ENCODE measurements at places on chromosomes 11 and 22.

DNA sequence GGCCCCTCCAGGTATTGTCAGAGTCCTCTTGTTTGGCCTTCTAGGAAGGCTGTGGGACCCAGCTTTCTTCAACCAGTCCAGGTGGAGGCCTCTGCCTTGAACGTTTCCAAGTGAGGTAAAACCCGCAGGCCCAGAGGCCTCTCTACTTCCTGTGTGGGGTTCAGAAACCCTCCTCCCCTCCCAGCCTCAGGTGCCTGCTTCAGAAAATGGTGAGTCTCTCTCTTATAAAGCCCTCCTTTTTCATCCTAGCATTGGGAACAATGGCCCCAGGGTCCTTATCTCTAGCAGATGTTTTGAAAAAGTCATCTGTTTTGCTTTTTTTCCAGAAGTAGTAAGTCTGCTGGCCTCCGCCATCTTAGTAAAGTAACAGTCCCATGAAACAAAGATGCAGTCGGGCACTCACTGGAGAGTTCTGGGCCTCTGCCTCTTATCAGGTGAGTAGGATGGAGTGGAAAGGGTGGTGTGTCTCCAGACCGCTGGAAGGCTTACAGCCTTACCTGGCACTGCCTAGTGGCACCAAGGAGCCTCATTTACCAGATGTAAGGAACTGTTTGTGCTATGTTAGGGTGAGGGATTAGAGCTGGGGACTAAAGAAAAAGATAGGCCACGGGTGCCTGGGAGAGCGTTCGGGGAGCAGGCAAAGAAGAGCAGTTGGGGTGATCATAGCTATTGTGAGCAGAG is at the start of gene CD3E:
TSS of gene CD3E (plus strand) at position 163 of the 681 bp plus-strand sequence. CDS start at position 386, 223 bp downstream.
- peak; percentile 73 for DNase-seq

DNA sequence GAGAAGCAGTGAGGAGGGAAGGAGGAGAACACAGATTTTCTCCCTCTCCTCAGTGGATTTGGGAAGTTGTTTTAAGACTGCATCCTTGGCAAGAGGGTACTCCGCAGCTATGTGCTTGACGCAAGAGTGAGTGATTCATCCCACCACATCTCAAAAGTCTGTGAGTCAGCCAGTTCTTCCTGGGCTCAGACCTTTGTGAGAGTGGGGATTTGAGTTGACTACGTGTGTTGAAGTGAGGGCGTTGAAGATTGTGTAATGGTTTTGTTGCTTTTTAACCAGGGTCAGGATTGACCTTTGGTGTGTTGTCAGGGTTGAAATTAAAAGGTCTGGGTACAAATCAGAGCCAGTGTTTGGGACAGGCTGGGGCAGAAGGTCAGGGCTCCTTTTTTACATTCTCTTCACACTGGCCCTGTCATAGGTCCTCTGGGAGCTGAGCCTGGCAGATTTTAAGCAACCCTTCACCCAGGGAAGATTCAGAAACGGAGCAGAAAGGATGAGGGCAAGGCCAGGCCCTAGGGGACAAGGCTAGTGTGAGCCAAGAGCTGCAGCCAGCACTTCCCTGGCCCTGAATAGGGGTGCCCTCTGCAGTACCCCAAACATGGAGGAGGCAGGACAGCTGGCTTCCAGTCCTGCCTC is 4.2 kb upstream of the C11orf86 start:
- DNase-seq = peak; percentile 17

DNA sequence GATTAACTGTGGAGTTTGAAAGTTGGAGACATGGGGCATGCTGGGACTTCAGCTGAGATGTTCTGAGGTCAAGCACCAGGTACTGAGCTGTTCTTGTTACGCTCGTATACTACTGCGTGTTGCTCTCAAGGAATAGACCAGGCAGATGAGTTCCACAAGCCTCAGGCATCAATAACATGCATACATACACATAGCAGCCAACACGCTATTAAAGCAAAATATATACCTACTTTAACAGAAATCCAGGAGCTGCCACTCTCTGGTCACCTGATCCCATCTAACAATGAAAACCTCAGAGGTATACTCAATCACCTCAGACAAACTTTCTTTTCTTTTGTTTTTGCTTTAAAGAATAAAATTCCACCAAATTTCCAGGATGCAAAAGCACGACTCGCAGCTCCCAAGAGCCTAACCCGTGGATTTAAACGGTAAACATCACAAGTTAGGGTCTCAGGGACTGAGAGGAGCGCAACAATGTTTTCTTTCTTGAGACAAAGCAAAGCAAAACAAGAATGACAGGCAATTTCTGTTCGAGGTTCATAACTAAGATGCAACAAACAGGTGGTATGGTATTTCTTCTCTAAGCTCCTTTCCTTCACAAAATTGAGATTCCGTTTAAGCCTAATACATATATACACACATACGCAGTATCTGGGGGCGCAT is 16.5 kb downstream of the BLID start:
- no peak for DNase-seq

- DNase-seq = no peak
Observed at GRCh38 chr22:29901354-29901753, 18.4 kb downstream of the MTMR3 start.

DNA sequence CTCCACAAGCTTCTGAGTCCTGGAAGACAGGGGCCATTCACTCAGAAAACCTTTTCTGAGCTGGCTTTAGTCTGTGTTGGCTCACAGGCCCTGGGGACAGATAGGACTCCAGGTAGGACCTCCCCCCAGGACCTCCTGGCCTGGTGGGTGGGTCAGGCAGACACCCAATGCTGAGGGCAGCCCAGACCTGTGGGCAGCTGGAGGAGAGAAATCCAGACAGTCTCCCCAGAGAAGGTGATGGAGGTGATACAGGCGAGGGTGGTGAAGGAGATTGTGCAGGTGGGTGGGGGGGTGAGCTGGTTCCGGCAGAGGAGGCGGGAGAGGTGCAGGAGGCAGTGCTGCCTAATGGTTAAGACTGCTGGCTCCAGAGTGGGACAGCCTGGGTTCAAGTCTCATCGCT is 15.6 kb downstream of the LRRC32 start:
- DNase-seq = no peak

GRCh38 chr11:120964857-120965256 is 59.0 kb upstream of the TBCEL start:
- no peak for DNase-seq

DNA sequence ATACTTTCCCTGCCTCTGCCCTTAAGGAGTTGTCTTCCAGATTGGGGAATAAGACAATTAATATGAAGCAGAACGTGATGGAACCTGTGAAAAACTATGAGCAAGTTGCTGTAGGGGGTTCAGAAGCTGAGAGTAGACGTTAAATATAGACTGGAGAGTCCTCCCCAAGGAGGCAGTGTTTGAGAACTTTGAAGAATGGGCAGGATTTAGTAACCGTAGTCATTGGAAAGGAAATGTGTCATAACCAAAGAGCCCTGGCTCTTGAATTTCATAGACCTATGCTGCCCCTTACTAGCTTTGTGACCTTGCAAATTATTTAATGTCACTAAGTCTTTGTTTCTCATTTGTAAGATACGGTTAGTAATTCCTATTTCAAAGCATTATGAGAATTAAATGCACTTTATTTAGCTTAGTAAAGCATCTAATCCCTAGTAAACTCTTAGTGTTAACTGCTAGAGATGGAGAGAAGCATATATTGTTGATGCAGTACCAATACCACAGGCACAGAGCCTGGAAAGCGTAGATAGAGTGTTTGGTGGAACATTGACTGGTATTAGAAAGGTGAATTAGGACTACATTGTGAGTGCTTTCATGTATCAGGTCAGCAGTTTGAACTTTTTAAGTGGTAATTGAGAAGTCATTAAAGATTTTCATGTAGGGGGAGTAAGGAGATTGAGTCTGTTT is 54.1 kb downstream of the MCAM start:
- peak; percentile 19 for DNase-seq

DNA sequence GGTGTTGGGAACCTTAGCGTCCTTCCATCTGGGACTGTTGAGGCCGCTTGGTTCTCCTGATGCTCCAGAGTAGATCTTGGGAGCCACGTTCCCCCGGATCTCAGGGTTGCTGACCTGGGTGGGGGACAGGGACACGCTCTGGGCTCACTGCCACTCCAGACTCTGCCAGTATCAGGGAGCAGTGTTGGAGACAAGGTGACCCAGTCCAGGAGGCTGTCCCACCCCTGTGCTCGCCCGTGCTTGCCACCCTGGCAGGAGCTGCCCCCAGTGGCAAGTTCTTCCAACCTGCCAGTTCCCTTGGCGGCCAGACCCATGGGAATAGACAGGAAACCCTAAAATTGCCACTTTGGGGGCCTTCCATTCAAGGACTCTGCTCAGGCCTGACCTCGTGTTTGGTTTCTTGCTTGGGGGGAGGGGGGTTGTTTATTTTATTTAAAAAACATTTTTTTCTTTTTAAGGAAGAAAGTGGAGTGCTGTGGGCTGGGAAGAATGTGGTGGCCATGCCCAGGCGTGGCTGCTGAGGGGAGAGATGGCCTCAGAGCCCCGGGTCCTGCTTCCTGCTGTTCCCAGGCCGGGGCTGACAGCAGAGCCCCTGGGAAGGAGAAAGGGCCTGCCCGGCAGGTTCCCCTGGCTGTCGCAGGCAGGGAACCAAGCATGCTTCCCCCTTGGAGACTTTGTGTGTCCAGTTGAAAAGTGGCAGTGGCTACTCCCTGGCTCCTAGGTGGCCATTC is 7.2 kb downstream of the GRK2 start:
- DNase-seq = no peak

DNA sequence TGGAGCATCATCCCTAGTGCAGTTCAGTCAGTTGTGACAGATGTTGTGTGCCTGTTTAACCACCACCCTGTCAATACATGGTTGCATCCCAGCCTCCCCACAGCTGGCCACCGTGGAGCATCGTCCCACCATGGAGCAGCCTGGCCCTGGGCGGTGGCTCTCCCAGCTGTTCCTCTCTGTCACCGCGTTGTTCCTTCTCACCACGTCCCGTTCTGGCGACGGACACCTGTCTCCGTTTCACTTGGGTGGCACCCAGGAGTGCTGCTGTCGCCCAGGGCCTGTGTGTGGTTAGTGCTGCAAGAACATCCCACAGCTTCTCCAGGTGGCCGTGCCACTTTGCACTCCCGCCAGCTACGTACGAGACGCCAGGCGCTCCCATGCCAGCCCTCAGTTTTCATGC is 26.5 kb downstream of the MUC6 start:
- no peak for DNase-seq

DNA sequence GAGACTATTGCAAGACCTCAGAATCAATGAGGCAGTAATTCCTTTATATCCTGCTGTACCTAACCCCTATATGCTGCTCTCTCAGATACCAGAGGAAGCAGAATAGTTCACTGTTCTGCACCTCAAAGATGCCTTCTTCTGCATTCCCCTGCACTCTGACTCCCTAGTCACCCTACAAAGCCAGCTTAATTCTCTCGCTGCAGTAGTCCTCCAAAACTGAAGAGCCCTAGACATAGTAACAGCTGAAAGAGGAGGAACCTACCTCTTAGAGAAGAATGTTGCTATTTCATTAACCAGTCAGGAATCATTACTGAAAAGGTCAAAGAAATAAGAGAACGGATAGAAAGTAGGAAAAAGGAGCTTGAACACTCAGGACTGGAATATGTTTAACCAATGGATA is 49.3 kb downstream of the PRSS23 start:
- DNase-seq = no peak

GRCh38 chr11:112304914-112305313 is 44.3 kb upstream of the PLET1 start:
- DNase-seq = no peak

GRCh38 chr22:48044487-48045060 is 1282.1 kb downstream of the TBC1D22A start:
- no peak for DNase-seq

DNA sequence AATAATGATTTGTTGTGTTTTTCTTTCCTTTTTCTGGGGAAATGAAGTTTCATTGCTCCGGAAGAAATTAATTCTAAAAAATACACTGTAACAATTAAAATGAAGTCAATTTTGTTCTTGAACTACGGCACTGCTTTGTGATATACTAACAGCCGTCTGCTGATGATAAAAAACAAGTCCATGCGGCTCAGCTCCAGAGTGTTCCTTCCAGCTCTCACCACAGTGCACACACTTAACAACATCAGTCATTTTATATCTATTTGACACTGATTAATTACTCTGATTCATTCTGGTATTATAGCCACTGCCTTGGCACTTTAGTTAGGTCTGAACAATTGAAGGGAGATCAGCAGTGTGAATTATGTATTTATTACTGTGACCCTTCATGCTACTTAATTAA is 97.4 kb upstream of the SLC6A5 start:
- DNase-seq = no peak

DNA sequence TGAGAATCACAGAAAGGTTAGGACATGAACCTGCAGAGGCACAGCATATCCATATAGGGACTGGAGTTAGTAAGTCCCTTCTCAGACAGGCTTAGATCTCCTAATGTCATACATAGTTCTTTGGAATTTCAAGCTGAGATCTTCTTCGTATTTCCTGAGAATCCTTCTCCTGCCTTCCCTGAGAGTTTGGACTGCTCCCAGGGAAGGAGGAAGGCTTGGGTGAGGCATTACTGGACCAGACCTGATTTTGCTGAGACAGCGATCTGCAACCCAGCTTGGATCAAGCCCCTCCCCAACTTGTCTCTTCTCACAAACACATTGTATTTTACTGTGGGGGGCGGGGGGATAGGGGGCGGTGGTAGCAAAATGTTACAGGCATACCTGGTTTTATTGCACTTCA is 108.5 kb downstream of the TSPAN18 start:
- DNase-seq = no peak

DNA sequence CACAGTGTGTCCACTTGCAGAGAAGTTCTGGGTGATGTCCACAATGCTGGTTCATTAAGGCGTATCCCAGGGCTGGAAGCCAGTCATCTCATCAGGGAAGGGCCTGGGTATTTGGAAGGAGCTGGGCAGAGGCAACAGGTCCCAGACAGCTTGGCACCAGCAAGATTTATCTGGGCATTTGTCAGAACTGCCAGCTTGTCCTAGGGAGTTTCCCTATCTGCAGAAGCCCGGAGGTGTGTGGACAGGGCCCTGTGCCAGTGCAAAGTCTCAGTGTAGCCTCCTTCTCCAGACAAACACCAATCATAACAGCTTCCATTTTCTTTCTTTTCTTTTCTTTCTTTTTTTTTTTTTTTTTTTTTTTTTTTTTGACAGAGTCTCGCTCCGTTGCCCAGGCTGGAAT is 125.3 kb upstream of the TIMP3 start:
- DNase-seq = no peak
